ENCODE measurements at places on chromosomes 7 and 10.

GRCh38 chr7:16900209-16900768 is 18.5 kb upstream of the AGR3 start:
- no peak for DNase-seq

GRCh38 chr7:150784120-150784736 is 15.9 kb downstream of the TMEM176B start:
- no peak for DNase-seq

GRCh38 chr7:31529103-31529502 is 15.2 kb downstream of the ITPRID1 start:
- DNase-seq: no peak

DNA sequence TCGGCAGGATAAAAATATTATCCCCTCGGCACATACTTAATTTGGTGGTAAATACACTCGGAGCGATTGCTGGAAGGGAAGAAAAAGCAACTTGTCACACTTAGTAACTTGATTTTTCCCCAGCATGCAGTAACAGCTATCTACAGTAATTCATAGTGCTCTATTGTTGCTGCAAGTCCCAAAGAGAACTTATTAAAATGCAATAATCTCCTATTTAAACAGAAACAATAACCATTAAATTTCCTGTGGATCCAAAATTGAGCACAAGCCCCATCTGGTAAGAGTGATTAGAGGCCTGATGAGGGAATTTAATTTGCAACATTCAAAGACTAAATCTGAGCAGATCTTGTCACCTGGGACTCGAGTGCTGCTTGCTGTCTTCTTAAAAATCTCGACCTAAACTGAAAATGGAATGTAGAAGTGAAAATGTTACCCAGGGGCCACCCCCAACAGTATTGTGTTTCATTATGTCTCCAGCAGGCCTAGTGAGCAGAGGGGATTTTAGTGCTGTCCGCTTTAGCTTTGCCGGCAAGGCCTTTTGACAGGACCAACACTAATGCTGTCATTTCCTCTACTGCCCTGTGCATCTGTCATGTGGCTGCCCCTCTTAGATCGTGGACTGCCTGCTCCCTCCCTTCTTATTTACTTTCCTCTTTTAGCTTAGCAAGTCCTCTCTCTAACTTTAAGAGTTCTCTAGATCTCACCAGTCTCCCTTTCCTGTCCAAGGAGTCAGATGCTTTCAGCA is 639.7 kb downstream of the AUTS2 start:
- DNase-seq: no peak

Measured in NCI-H1417 treated with DMSO at 0.1 percent for 48 hours (cell line).